ENCODE measurements at places on chromosomes 3 and 15.

DNA sequence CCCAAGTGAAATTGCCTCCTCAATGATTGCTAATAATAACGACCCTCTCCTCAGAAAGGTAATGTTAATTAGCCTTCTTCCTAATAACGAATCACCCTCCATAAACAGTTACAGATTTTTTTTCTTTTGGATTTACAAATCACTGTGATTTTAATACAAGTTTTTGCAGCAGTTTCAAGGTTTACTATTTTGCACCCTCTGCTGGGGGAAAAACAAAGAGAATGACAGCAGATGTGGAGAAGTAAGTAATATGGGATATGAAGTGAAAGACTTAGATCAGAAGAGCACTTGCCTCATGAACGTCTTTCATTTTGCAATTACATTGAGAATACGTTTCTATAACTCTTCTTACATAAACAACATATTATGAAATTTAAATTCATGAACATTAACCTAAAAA, 16.1 kb upstream of the CNTN3 start:
- DNase-seq = peak; percentile 35

GRCh38 chr3:19632099-19633074, 301.6 kb downstream of the EFHB start:
- no peak for DNase-seq

- no peak for DNase-seq
Observed at GRCh38 chr15:25095179-25095578, 140.4 kb downstream of the SNRPN start.

DNA sequence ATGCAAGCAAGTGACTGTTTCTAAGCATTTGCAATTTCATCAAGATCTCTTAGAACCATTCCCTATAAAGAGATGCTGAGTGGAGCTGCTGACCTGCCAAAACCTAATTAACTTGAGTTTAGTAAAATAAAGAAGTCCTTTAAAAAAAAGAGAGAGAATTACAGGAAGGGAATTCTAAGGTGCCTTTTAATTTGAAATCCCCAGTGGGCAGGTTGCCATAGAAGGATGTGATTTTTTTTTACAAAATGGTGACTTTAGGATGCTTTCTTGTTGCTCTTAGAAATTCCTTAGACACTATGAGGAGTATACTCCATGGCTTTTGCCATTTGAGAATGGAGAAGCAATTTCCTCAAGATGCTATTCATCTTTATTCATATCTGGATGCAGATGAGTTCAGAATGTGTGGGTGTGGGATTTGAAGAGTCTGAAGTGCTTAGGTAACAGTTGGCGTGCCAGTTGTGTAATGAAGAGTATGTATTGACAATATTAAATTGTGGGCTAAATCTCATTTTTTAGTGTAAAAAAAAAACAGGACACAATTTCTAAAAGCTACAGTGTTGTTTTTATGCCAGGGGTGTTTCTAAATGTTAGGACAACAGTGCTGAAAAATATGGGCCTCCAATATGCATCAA, 13.6 kb downstream of the LRRC3B start:
- no peak for DNase-seq

- DNase-seq = no peak
Observed at GRCh38 chr3:143751643-143752178, 96.6 kb downstream of the SLC9A9 start.
